ENCODE measurements at places on chromosomes 2 and 18. TPM values are rescaled to one million over a fixed set of nuclear protein-coding genes. Genes with fewer than 3 reads are reported as not detected.

The ASXL3 gene
- polyA plus RNA-seq = 11.7 TPM

The CCNYL1 gene
- 26.1 TPM for polyA plus RNA-seq

The TDRD15 gene
- polyA plus RNA-seq = not detected

DNA sequence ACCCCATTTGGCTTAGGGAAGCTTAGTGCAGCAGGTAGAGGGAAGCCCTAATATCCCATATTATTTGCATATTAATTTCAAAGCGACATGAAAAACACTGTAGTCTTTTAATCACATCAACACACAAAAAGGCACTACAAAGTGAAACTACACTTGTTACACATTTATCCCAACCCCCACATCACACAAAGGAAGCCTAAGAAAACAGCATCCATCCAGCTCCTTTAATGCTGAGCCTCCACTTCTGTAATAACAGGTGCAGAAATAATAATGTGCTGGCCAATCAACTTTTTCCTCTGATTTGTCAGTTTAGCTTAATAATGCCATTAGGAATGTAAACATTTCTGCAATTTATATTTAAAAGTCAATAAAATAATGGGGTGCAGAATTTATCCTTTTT is 274.0 kb downstream of the TCF4 start:
- no peak for DNase-seq

DNA sequence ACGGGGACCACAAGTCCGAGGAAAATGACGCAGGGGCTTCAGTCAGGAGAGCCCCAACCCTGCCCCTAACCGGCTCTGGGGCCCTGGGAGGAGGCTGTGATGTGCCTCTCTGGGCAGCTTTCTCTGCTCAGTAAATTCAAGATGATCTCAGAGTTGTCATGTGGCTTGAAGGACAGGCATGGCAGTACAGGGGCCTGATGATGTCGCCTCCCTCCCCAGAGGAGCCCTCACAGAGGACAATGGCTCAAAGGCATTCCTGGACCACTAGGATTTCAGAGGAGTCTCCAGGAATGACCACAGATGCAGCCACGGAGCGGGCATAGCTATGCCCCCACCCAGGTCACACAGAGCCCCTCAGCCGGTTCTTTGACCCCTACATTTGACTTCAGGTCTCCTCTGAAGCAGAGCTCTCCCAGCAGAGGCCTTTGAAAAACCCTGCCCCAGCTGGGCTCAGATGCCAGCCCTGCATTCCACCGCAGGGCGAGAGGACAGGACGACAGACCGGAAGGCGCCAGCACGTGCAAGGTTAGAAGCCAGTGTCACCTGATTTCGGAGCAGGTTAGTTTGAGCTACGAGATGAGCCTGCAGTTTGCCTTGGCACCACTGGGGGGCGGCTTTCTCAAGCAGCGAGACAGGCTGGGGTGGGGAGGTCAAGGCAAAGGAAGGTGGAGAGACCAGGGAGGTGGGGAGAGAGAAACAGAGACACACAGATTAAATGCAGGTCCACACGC is 39.2 kb downstream of the BIN1 start:
- DNase-seq = no peak

- no peak for DNase-seq
Observed at GRCh38 chr2:46942891-46943626, 27.5 kb upstream of the MCFD2 start.

- no peak for DNase-seq
Observed at GRCh38 chr2:80489717-80490116, 185.2 kb upstream of the LRRTM1 start.

DNA sequence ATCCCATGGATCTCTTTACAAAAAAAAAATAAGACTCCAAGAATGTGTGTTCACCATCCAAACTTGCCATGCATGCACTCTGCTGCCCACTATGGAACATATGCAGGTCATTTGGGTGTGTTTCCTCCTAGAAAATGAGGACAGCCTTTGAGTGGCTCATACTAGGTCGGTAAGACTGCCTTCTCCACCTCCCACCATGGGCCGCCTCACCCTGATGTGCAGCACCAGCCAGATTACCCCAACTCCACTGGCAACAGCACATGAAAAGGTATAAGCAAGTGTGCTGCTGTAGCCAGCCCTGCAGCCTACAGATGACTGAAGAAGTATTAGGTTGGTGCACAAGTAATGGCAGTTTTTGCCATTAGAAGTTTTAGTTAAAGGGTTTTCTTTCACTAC is 214.2 kb downstream of the ATAD2B start:
- DNase-seq = no peak

Measured in right lung (tissue), 10 donors.